ENCODE measurements at places on chromosomes 16 and 17.

GRCh38 chr17:78512976-78513375 lies 64.2 kb downstream of the DNAH17 start:
- DNase-seq: no peak

DNA sequence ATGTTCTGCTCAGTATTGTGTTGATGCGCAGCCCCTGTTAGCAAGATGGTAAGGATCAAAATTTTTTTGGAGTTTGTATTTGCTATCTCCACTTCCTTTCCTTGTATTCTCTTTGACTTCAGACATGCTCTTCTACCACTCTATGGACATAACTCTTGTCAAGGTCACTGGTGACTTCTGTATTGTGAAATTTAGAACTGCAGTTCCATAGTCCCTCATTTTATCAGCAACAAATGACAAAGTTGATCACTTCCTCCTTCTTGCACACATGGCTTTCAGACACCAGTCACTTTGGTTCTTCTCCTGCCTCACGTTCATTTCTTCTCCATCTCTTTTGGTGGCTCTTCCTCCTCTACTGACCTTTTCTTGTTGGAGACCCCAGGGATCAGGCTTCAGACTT lies 21.1 kb downstream of the COX11 start:
- no peak for DNase-seq

DNA sequence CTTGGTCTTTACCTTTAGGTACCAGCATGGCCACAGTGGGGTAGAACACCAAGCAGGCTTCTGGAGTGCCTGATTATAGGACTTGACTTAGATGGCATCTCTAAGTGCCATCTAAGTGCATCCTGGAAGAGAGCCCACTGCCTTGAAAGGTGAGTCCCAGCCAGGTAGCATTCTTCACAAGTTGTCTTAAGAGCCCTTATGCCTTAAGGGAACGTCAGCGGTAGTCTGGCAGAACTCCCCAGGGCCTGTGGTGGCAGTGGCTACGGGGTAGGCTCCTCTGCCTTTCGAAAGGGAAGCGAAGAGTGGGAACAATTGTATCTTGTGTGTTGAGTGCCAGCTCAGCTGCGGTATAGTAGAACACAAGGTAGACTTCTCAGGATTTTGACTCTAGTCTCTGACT lies 549.0 kb downstream of the HS3ST4 start:
- no peak for DNase-seq

- DNase-seq: peak; percentile 69
These were observed 60.0 kb upstream of the MPHOSPH6 start for GRCh38 chr16:82229800-82230619.

GRCh38 chr16:78926723-78927210 lies 673.8 kb downstream of the MAF start:
- DNase-seq: no peak

GRCh38 chr17:63647936-63648335 lies 25.7 kb downstream of the MAP3K3 start:
- DNase-seq: no peak

- no peak for DNase-seq
These were observed 259.6 kb upstream of the KCNJ16 start for GRCh38 chr17:69815406-69815805.

GRCh38 chr17:55458978-55459377 lies 37.3 kb upstream of the MMD start:
- peak; percentile 54 for DNase-seq

DNA sequence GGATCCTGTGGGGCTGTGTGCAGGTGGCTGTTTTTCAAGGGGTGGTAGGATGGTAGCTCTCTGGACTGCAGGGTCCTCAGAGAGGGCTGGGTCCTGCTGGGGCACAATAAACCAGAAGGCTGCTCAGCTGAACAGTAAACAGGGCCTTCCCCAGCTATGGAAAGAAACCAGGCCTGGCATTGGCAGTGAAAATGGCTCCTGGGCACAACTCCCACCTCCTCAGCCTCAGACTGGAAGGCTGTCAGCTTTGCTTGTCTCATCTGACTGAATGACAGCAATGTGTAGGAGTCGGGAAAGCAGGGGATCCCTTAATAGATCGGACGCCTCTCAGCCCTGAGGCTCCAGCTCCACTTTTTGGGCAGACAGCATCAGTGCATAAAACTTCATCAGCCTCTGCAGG lies 59.8 kb upstream of the NLRP1 start:
- no peak for DNase-seq

GRCh38 chr16:85603203-85603755 lies 9.8 kb upstream of the GSE1 start:
- no peak for DNase-seq

- DNase-seq: peak; percentile 88
These were observed 12.1 kb upstream of the USP10 start for GRCh38 chr16:84687715-84688114.

GRCh38 chr16:48029768-48030167 lies 126.0 kb downstream of the ABCC12 start:
- DNase-seq: no peak

GRCh38 chr17:44556166-44556831 lies 985 bp upstream of the FZD2 start:
- peak; percentile 79 for DNase-seq

DNA sequence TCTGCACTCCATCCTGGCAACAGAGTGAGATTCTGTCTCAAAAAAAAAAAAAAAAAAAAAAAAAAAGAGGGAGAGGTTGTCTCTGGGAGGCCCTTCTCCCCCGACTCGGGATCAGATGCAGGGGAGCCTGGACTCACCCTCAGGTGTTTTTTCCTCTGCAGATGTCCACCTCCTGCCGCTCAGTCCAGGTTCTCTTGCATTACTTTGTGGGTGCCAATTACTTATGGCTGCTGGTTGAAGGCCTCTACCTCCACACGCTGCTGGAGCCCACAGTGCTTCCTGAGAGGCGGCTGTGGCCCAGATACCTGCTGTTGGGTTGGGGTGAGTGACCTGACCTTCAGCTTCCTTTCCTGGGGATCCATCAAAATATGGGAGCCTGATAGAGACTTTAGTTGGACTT lies 34.1 kb downstream of the GLP2R start:
- DNase-seq: no peak

DNA sequence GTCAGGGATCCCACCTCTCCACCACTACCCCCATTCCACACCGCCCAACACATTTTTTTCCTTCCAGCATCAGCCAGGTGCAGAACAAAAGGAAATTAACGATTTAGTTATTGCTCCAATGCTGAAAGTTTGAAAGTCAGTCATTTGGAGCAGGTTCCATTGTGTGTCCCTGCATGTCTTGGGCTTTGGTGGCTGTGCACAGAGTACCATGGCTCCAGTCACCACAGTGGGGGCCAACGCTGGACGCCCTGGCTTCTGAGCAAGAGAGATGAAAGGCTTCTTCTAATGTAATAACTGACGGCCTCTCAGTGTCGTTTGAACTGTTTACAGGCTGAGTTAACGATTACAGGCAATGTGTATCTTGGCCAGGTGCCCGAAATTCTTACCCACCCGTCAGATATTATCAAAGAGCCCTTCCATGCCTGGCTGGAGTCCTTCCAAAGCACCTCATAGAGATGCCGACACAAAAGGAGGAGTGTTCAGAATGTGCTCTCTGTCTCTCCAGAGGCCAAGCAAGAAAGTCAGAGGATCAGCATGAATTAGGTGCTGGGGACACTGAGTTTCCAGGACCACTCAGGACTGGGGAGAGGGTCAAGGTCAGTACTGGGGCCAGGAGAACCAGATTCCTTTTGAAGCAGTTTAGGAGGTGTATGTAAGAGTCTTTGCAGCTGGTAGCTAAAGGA lies 25.9 kb downstream of the RNF43 start:
- no peak for DNase-seq

GRCh38 chr17:31556969-31557645 lies 165.6 kb downstream of the RAB11FIP4 start:
- no peak for DNase-seq

DNA sequence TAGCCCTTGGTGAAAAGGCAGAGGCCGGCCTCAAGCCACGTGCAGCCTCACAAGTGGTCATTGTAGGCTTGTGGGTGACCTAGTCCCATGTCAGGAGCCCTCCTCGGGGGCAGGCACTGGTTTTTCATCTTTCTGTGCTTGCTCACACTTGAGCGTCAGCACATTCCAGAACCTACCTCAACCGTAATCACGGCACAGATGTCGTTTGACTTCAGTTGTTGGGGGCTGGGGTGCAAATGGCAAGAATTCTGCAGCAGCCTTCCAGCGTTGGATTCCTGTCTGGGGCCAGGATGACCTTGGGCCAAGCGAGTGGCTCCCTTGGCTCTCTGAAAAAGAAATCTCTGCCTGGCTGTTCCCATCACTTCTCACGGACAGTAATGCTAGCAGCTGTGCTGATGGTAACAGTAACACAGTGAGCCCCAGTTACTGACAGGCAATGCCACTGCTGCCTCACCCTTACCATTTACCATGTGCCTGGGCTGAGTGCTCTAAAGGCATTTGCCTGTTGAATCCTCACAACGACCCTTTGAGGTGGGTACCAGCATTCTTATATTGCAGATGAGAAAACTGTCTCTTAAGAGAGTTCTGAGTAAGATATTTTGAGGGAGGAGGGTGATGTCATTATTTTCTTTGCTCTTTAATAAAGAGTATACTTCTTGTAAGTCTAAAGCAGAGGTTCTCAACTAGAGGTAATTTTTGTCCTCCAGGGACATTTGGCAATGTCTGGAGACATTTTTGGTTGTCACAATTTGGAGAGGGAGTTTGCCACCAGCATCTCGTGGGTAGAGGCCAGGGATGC lies 46.5 kb downstream of the KSR1 start:
- DNase-seq: peak; percentile 47

DNA sequence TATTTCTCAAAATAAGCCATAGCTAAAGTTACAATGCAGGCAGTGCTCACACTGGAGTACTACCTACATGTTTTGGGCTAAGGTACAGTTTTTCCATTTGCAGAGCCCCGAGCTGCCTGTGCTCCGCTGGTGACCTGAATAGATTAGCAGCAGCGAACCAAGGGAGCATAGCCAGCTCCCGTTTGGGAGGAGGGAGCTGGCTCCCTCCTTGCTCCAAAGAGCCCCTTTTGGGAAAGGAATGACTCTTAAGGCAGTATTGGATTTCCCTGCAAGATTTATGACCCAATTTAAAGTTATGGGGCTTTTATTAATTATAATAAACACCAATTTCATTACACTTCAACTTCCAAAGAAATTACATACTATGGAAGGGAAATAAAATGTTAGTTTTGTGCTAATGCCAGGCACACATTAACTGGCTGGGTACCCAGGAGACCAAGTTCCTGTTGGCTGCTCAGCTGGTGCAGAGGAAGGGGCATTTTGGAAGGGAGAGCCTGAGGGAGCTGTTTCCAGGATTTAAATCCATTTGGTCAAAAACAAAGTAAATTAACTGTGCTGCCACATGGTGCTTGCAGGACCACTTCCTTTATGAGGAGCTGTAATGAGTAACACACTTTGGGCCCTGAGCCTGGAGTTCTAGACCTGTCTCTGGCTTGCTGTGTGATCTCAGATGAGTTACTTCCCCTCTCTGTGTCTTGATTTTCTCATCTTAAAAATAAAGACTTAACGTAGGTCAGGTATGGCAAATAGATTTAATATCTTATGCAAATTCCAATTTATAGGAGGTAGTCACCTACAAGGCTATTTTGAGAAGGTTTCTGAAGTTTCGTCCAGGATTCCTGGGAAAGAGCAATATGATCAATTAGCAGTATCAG lies 362.1 kb upstream of the CCL2 start:
- DNase-seq: no peak

DNA sequence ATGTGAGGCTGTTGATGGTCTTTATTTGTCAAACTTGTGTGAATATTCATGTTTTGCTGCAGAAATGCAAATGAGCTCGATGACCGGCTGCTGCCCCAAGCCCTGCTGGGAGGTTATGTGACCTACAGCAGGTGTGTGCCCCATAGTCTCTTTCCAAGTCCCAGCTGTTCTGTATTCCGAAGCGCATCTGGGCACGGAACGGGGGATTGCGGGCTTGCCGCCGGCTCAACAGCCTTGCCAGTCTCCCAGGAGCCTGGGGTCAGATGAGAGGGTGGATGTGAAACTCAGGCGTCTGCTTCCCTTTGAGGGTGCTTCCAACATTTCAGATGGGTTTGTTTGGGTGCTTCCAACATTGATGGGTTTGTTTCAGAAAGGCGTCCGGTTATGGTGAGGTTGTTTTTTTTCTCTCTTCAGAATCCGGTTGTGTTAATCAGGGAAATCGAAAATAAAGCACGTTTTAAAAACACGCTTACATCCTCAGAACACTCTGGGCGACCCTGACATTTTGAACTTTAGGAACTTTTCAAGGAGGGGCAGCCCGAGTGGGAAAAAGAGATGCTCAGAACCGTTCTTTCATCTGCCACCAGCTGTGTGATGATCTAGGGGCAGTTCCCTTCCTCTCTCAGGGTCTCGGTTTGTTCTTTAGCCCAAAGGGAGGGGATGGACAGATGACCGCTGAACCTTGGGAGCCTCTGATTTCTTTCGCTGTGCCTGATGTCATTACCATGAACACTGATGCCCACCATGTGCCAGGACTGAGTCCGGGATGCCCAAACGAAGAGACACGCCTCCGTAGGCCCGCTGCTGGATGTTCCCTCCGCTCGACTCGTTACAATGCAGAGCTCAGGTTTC lies 47.8 kb upstream of the AMZ2 start:
- DNase-seq: no peak

- no peak for DNase-seq
These were observed 21.1 kb downstream of the KNOP1 start for GRCh38 chr16:19696961-19697360.

DNA sequence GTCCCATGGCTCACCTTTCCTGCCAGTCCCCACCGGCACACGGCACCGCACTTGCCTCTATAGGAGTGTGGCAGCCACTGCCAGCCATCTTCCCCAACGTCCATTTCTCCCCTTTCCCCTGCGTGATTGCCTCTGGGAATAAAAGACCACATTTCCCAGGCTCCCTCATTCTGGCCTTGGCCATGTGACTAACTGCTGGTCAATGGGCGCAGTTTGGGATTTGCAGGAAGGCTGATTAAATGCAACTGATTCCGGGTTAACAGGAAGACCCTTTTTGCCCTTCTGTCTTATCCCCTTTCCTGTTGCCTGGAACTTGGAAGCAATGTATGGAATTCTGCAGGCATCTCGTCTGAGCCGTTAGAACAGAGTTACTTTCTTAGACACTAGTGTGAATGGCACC lies 3.0 kb downstream of the BTBD17 start:
- no peak for DNase-seq

DNA sequence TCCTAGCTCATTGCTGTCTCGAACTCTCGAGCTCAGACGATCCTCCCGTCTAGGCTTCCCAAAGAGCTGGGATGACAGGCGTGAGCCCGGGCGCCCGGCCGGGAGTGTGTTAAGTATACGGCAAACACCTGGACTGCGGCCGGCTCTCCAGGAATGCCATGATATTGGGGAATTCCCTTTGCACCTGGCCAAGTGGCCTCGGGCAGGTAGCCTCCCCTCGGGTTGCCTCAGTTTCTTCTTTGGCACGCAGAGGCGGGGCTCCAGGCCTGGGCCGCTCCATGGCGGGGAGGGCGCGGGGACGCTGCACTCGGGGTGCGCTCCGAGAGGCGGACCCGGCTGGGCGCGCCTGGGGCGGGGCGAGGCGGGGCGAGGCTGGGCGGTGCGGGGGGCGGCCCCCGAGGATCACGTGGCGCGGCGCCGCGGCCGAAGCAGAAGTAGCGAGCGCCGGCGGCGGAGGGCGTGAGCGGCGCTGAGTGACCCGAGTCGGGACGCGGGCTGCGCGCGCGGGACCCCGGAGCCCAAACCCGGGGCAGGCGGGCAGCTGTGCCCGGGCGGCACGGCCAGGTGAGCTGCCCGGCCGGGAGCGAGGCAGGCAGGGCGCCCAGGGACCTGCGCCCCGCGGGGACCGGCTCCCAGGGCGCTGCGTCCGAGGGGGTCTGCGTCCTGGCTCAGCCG lies at the start of gene PLCG2:
Gene PLCG2 (plus strand): TSS at position 431 of the 675 bp plus-strand sequence. CDS start 6,699 bp downstream, outside the sequence.
- DNase-seq: peak; percentile 12
